ENCODE measurements at places on chromosomes 5 and 9. TPM values are rescaled to one million over a fixed set of nuclear protein-coding genes. Genes with fewer than 3 reads are reported as not detected.

The CDX1 gene
- not detected for total RNA-seq

The SLC6A19 gene
- not detected for total RNA-seq

The FBN2 gene
- total RNA-seq, result not detected

The NTNG2 gene
- 1.2 TPM for total RNA-seq

The RPP25L gene
- 39.5 TPM for total RNA-seq

The CDKN2B gene
- total RNA-seq, result 0.04 TPM

The ADAMTS13 gene
- 0.89 TPM for total RNA-seq

The FRMD3 gene
- 0.65 TPM for total RNA-seq

The GFI1B gene
- not detected for total RNA-seq

The MCC gene
- 4.8 TPM for total RNA-seq
